ENCODE measurements at places on chromosomes 5 and 9.
A peak's percentile ranks its signal among the peaks of the same experiment; 100 is the strongest.

DNA sequence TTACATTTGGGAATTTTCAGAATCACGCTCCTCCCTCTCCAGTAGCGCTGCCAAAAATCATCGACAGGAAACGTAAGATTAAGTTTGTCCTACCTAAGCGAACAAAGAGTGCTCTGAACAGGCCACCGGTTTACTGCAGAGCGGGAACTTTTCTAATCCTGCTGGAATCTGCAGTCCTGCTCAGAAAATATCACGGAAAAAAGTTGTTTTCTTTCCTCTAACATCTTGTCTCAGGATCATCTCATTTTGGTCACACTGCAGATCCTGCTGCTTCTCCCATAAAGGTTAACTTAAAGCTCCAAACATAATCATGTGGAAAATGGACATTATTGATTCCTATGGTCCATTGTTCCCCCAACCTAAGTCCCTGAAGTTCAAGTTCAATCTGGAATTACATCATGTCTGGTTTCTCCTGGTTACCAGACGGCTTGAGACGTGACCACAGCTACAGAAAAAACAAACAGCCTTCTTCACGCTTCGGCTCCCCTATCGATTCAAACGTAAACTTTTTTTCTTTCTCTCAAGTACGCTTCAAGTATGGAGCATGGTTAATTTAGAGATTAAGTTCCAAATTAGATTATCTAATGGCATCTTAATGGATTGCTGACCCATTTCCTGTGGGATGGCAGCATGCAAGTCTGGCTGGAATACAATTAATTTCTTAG, 217.6 kb downstream of the NFIB start:
- no peak for DNase-seq

- peak; percentile 78 for DNase-seq
These were observed 19.2 kb upstream of the SHB start for GRCh38 chr9:38088006-38088925.

DNA sequence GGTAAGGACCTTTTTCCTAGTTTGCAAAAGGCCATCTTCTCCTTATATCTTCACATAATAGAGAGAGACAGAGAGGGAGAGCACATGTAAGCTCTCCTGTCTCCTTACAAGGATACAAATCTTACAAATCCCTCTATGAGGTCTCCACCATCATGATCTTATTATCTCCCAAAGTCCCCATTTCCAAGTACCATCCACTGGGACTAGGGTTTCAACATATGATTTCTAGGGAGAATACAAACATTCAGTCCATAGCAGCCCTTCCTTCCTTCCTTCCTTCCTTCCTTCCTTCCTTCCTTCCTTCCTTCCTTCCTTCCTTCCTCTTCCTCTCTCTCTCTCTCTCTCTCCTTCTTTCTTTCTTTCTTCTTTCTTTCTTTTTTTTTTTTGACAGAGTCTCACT, 1132.9 kb upstream of the WWC1 start:
- no peak for DNase-seq

GRCh38 chr9:109010746-109011145, 2.6 kb downstream of the CTNNAL1 start:
- peak; percentile 88 for DNase-seq

DNA sequence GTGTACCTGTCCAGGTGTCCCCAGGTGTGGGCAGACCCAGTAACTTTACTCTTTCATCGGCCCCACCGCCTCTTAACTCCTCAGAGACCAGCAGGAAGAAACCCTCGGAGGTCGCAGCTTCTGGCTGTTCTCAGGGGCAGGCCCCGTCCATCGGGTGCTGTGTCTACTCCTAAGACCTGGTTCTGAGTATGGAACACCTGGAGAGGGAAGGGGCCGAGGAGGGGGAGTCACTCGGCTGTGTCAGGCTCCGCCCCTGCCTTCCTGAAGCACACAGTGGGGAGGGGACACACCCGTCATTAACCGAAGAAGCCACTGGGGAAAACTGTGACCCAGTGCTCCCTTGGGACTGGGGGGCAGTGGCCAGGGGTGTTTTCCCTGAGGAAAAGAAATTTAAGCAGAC, 22.3 kb downstream of the NTNG2 start:
- DNase-seq = no peak
